Activated CD4-positive, CD25-positive, alpha-beta regulatory T cell (primary cell): ENCODE measurements at places on chromosomes 3 and 15.

- DNase-seq, result no peak
These were observed 64.8 kb downstream of the MLH1 start for GRCh38 chr3:37058117-37058516.

GRCh38 chr15:52163321-52164190 lies 27.6 kb downstream of the GNB5 start:
- DNase-seq, result no peak

DNA sequence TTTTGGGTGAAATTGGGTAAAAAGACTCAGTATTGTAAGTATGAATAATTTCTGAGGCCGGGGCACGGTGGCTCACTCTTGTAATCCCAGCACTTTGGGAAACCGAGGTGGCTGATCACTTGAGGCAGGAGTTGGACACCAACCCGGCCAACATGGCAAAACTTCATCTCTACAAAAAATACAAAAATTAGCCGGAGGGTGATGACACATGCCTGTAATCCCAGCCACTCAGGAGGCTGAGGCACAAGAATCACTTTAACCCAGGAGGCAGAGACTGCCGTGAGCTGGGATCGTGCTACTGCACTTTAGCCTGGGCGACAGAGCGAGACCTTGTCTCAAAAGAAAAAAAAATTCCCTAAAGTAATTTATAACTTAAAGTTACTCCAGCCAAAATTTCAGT lies 162.2 kb downstream of the APBA2 start:
- no peak for DNase-seq

GRCh38 chr3:88807491-88808105 lies 299.8 kb upstream of the EPHA3 start:
- no peak for DNase-seq
